Ovary (tissue), 10 donors: ENCODE measurements at places on chromosomes 12 and 14. TPM values are rescaled to one million over a fixed set of nuclear protein-coding genes. Genes with fewer than 3 reads are reported as not detected.
A peak's percentile ranks its signal among the peaks of the same experiment; 100 is the strongest.

DNA sequence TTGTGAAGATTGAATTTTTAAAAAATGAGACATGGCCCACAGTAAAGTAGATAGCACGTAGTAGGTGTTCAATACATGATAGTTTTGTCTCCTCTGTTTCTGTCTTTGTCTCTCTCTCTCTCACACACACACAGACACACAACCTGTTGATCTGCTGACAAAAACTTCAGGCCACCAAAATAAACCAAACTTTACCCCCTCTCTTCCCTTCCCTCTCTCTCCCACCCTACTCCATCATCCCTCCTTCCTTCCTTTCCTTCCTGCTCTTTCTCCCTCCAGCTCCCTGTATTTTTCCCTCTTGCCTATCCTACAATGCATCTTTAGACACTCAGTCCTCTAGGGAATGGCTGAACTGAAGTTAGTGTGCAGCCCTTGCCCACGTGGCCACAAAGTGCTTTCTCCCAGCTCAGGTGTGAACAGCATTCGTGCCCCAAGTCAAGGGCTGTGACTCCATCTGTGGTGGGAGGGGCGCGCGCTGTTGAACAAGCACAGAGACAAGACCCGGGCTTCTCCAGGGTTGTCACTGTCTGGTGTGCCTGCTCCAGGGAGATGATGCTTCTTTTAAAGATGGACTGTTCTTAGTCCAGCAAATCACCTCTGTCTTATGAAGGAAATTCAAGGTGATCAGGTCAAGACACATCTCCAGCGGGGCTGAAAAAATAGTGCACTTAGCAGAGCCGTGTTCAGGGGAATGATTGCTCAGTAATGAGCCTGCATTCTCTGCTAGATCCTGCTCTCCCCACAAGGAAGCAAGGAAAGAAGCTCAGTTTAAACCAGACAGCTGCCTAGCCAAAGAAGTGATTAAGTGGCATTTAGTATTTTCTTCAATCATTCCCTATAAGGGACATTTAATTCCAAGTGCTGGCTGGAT lies 75.3 kb downstream of the WSCD2 start:
- no peaks in the 10 kb centered on the region for H3K4me1 ChIP-seq
- H3K27me3 ChIP-seq, result no peaks in the 10 kb centered on the region
- no peak for DNase-seq

DNA sequence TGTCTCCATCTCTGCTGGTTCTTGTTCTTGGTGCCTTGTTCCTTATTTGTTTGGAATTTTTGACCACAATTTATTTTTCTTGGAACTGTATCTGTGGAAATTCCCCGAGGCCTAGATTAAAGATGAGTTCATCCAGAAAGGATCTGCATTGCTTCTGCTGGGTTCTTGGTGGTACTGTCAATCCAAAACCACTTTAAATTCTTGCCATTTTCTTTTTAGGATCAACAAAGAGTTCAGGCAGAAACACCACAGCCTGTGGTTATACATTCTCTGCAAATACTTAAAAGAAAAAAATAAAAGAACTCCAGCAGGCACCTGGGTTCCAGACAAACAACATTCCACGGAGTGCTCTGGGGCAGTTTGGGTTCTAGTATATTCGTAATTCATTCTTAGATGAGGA lies 6.0 kb upstream of the VAMP1 start:
- no peak overlapping the region for H3K27ac ChIP-seq
- no peaks in the 10 kb centered on the region for H3K4me1 ChIP-seq
- H3K27me3 ChIP-seq, result no peaks in the 10 kb centered on the region
- H3K4me3 ChIP-seq, result no peak overlapping the region

DNA sequence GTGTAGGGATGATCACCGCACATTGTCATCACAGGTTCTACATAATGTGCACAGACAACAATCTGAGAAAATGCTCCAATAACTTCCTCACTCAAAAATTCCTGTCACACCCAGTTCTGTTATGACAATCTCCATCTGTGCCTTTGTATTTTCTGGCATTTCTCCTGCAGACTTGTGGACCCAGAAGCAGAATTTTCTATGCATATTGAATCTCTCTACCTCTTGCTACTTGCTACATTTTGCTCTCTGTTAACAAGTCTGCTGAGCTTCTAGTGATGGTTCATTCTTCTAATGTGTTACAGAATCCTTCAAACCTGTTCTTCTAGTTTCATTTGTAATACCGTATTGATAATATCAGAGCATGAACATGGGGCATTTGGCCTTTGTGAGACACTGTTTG lies 127.8 kb upstream of the PTPRQ start:
- H3K4me3 ChIP-seq, result no peak overlapping the region
- H3K27me3 ChIP-seq, result no peaks in the 10 kb centered on the region
- no peak for DNase-seq
- no peaks in the 10 kb centered on the region for H3K4me1 ChIP-seq

- H3K4me3 ChIP-seq, result no peak overlapping the region
- DNase-seq, result no peak
- no peak overlapping the region for H3K27ac ChIP-seq
- H3K27me3 ChIP-seq, result no peaks in the 10 kb centered on the region
- no peaks in the 10 kb centered on the region for H3K4me1 ChIP-seq
Observed at GRCh38 chr14:102905116-102906108, 17.1 kb upstream of the AMN start.

Gene TAS2R13
- 1.8 TPM for total RNA-seq

GRCh38 chr12:127457726-127458125 lies 809.2 kb upstream of the TMEM132C start:
- H3K27me3 ChIP-seq, result no peaks in the 10 kb centered on the region
- no peaks in the 10 kb centered on the region for H3K36me3 ChIP-seq
- DNase-seq, result no peak
- H3K4me1 ChIP-seq, result no peaks in the 10 kb centered on the region
- H3K4me3 ChIP-seq, result no peak overlapping the region

- no peak overlapping the region for H3K4me3 ChIP-seq
- DNase-seq, result no peak
- no peaks in the 10 kb centered on the region for H3K4me1 ChIP-seq
- no peaks in the 10 kb centered on the region for H3K36me3 ChIP-seq
- no peaks in the 10 kb centered on the region for H3K27me3 ChIP-seq
Observed at GRCh38 chr12:122385171-122386016, 37.1 kb downstream of the CLIP1 start.

- peaks cover 6% of the 10 kb centered on the region for H3K4me1 ChIP-seq
- no peaks in the 10 kb centered on the region for H3K27me3 ChIP-seq
- peak; percentile 55 for DNase-seq
- no peak overlapping the region for H3K4me3 ChIP-seq
- H3K27ac ChIP-seq, result no peak overlapping the region
- no peaks in the 10 kb centered on the region for H3K36me3 ChIP-seq
Observed at GRCh38 chr14:75711796-75712211, 50.8 kb downstream of the TTLL5 start.

DNA sequence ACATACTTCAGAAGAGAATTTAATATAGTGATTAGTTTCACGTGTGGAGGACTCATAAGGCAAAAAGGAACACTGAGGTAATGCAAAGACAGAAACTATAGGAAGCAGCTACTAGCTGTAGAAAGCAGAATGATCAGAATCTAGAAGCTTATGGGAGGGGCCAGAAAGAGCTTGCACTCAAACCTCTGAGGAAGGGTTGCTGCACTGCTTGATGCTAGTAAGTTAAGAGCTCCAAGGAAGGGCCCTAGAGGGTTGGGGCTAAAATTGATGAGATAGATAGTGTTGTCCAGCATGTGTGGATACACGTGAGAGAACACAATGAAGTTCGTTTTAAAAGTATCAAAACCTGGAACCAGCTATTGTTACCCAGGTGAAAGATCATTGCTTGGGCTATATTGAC lies 311.1 kb downstream of the SLC6A15 start:
- no peaks in the 10 kb centered on the region for H3K27me3 ChIP-seq
- no peaks in the 10 kb centered on the region for H3K4me1 ChIP-seq
- no peak for DNase-seq
- H3K36me3 ChIP-seq, result no peaks in the 10 kb centered on the region
- H3K4me3 ChIP-seq, result no peak overlapping the region
- H3K27ac ChIP-seq, result no peak overlapping the region

DNA sequence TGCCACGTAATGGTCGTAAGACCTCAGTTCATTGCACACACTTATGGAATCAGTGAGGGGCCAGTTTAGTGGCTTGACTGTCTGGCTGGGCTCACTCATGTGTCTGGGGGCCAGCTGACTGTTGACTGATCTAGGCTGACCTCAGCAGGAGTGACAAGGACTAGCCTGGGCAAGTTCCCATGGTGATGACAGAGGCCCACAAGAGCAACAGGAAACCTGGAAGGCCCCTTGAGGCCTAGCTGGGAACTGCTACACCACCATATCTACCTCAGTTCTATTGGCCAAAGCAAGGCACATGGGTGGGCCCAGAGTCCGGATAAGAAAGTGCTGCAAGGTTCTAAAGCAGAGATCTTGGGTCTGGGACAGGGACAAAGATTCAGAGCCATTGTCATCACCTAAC lies 21.3 kb upstream of the RFLNA start:
- no peaks in the 10 kb centered on the region for H3K27me3 ChIP-seq
- no peak overlapping the region for H3K4me3 ChIP-seq
- no peaks in the 10 kb centered on the region for H3K36me3 ChIP-seq
- H3K27ac ChIP-seq, result no peak overlapping the region

Gene RPS6KL1
- 0.24 TPM for total RNA-seq

Gene CMTM5
- not detected for total RNA-seq

DNA sequence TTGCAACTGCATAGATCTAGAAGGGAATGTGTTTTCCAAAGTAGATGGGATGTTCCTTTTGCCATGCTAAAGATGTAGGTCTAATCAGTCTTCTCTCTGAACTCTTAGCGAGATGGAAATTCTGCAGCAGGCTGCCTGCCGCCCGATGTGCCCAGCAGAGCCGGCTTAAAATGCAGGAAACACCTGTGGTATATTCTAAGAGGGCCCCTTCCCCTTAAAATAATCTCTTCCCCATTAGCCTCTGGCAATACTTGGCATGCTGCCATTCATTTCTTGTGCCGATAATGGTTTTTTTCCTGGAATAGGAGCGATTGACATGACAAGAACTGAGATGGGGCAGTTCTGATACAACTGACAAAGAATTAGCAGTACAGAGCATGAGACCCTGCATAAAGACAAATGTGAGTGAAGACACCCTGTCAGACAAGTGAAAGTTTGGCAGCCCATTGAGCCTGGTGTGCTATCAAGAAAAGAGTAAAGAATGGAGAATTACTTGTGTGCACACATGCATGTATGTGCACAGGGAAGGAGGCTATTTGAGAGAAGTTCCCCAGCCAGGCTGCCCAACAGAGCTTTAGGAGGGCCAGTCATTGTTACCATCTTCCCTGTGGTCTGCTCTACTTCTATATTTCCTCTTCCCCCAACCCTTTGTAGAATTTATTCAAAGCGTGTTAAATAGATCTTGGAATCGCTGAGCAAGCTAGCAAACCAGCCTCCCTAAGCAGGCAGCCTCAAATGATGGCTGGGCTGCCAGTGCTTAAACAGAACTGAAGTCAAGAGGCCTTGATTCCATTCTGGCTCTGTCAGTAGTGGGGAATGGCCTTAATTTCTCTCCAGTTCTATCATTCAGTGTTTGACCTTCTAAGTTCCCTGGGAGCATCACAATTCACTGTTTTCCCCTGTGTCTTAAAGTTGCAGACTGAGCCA lies 29.6 kb upstream of the NTF3 start:
- no peaks in the 10 kb centered on the region for H3K27me3 ChIP-seq
- no peak overlapping the region for H3K27ac ChIP-seq
- no peak overlapping the region for H3K4me3 ChIP-seq
- no peak for DNase-seq
- H3K36me3 ChIP-seq, result no peaks in the 10 kb centered on the region

DNA sequence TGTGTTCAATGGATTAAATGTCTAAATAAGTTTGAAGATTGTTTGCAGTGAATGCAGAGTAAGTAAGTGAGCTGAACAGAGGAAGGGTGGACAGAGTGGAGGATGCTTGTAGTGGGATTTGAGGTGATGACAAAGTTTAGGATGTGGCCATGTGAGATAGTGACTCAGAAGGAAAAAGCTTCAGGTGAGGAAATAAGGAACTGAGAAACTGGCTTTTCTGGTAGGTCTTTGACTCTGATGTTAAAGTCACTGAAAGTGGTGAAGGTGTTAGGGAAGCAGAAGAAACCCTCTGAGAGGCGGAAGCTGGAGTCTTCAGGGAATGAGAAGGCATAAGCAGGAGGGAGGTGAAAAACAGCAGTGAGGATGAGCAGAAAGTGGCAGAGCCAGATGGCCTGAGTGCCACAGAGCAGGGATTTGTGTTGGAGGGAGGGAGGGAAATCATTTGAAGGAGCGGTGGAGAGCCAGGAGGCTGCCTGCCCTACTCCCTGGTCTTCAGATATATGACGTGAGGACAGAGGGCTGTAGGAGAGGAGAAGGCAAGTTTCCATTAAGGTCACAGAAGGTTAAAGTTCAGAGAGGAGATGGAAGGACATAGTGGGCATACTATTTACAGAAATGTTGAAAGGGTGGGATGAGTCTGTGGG lies 24.8 kb downstream of the RGS6 start:
- peaks cover 1% of the 10 kb centered on the region for H3K4me1 ChIP-seq
- DNase-seq, result no peak
- no peaks in the 10 kb centered on the region for H3K36me3 ChIP-seq
- H3K27ac ChIP-seq, result no peak overlapping the region
- H3K4me3 ChIP-seq, result no peak overlapping the region

- H3K4me3 ChIP-seq, result no peak overlapping the region
- no peak overlapping the region for H3K27ac ChIP-seq
- no peaks in the 10 kb centered on the region for H3K27me3 ChIP-seq
- DNase-seq, result no peak
Observed at GRCh38 chr14:71745072-71745471, 187.2 kb upstream of the RGS6 start.

GRCh38 chr12:57777367-57777766 lies 5.0 kb downstream of the EEF1AKMT3 start:
- DNase-seq, result no peak
- no peaks in the 10 kb centered on the region for H3K36me3 ChIP-seq
- H3K4me3 ChIP-seq, result no peak overlapping the region

DNA sequence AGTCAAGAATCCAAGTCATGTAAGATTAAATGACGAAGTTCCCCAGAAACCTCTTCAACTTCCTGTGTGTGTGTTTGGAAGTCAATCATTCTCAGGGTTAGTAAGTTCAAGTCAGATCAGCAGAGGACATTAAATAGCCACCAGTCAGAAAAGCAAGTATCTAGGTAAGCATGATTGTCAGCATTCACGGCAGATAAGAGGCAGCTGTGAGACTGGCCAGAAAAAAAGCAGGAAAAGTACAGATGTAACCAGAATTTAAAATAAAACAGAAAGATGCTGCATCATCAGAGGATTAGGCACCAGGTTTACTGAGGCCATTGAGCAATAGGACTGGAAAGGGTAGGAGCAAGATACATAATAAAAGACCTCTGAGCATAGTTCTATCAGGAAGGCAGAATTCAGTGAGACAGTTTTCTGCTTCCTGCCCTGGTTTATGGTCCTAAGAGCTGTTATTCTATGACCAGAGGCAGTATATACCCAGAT lies 606.9 kb downstream of the FSCB start:
- no peaks in the 10 kb centered on the region for H3K4me1 ChIP-seq
- no peak overlapping the region for H3K27ac ChIP-seq
- no peak overlapping the region for H3K4me3 ChIP-seq

Gene HOXC9
- 0.35 TPM for total RNA-seq

DNA sequence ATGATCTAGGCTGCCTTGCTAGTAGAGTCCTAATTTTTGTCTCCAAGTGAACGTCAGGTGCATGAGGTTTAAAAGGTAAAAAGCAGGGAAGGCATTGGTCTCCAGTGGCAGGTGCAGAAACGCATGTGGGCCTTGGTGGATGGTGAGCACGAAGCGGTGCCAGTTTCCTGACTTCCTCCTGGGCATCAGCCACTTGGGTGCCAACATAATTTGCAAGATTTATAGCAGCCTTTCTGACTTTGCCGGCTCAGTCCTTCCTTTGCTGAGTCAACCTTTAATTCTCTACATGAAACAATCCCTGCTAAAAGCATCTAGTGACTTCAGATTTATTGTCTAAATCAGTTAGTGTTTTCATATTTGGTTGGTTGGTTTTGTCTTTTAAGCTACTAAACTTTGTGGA lies 355.7 kb upstream of the TMEM132C start:
- H3K27ac ChIP-seq, result no peak overlapping the region
- H3K27me3 ChIP-seq, result no peaks in the 10 kb centered on the region
- no peak for DNase-seq
- no peaks in the 10 kb centered on the region for H3K36me3 ChIP-seq

Gene IQSEC3
- total RNA-seq, result 6.2 TPM
